ENCODE measurements at places on chromosomes 5 and 9.

DNA sequence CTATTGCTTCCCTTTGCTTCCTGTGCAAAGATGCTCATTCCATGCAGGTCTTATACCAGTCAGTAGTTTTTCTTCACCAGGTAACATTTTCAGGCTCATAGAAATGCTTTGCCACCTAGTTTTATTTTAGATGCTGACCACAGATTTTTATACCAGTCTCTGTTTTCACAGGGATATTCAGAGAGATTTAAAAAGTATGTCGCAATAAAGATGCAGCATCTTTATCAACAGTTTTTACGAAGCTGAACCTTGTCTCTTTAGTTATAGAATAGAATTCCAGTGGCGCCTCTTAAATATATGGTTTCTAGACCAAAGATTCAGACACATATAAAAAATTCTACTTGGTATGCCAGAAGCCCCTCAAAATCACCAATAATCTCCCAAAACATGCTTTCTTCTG, 155.7 kb upstream of the PCSK5 start:
- no peak for DNase-seq

- no peak for DNase-seq
Measured at GRCh38 chr9:132939169-132939568, 5.2 kb downstream of the TSC1 start.

- no peak for DNase-seq
Measured at GRCh38 chr9:4713849-4714248, 27.2 kb downstream of the AK3 start.

- no peak for DNase-seq
Measured at GRCh38 chr9:123509646-123510045, 153.6 kb downstream of the CRB2 start.

DNA sequence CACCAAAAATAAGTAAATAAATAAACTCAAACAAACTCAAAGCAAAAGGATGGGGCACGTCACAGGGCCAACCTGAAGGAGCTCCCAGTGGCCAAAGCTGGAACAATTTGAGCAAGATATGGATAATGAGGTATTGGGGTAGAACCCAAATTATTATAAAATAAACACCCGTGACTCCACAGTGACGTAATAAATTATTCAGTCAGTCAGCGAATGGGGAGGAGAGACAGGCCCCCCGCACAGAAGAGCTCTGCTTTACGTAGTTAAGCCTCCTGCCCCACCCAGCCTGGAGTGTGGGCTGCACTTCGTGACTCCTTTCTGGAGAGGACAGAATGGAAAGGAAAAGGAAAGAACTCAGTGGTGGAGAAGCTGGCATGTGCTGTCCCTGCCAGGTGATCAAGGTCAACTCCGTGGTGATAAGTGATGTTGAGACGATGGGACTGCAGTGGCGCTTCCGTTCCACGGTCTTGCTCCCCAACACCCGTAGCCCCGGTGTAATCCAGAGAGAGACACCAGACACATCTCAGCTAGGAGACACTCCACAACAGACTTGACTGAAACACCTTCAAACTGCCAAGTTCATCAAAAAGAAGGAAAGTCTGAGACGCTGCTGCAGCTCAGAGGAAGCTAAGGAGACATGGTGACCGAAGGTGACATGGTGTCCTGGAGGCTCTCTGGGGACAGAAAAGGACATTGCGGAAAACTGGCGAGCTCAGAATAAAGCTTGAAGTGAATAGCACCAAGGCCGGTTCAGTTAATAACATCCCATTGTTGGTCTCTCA, 83.3 kb upstream of the COL5A1 start:
- no peak for DNase-seq

GRCh38 chr9:16252616-16253015, 617.9 kb downstream of the BNC2 start:
- no peak for DNase-seq

GRCh38 chr5:64229163-64229774, 63.6 kb downstream of the RNF180 start:
- no peak for DNase-seq

GRCh38 chr5:115583474-115583873, 18.8 kb downstream of the TICAM2 start:
- no peak for DNase-seq

DNA sequence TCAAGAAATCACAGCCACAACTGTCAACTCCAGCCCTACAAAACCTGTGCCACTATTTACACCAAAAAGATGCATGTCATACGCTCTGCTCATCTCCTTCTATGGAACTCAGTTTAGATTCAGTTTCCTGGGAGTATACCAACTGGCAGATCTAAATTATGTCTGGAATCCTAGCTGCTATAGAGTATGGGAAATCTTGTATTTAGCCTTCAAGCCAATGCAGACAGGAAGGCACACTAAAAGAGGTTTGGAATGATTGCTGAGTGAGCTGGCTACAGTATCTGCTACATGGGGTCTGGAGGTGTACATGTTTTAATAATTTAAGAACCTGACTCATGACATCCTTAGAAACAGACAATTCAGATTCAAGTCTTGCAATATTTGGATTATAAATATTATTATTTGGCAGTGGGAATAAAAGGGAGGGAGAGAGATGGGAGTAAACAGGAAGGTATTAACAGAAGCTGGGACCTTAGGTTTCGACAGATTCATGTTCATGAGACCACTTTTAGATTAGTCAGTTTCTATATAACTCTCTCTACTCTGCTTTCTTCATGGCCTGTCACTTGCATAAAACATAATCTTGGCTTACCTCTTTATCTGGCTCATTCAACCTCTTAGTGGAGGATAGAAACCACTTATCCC, 178.8 kb upstream of the HAPLN1 start:
- DNase-seq: no peak

GRCh38 chr5:100505984-100506670, 29.0 kb upstream of the FAM174A start:
- no peak for DNase-seq

DNA sequence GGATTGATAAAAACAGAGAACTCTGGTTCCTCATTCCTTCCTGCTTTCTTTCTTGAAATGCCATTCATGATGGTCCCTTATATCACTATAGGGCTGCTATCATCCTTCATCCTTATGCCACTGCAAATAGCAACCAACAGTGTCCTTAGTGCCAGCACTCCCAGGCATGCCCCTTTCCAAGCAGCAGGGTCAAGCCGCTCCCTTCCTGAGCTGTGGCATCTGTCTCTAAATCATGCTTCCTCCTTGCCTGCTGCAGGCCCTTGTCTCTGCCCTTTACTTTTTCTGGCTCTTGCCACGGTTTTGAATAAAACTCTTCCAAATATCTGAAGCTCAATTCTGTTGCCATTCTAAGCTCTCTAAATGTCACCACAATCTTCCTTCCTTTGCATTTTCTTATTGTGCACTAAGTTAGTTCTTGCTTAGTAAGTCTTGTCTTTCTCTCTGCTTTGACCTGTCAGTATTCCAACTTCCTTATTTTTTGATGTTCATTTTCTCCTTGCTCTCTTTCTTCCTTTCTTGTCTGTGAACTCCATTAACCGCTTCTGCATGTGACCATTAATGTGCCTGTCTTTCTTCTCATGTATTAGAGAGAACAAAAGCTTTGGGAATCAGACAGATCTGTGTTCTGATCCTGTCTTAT, 19.9 kb downstream of the TLR4 start:
- no peak for DNase-seq

DNA sequence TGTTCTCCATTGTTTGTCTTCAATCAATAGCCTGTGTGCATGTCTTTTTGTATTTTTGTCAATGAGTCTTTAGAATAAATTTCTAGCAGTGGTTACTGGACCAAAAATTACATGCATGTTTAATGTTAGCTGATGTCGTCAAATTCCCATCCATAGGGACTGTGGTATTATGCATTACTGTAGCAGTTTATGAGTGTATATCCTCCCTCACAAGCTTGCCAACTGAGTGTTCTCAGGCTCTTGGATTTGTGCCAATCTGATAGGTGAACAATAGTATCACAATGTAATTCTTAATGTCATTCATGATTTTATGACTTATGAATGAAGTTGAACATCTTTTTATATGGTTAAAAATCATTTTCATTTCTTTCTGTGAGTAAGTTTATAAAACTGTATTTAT, 13.0 kb downstream of the SNX24 start:
- no peak for DNase-seq

DNA sequence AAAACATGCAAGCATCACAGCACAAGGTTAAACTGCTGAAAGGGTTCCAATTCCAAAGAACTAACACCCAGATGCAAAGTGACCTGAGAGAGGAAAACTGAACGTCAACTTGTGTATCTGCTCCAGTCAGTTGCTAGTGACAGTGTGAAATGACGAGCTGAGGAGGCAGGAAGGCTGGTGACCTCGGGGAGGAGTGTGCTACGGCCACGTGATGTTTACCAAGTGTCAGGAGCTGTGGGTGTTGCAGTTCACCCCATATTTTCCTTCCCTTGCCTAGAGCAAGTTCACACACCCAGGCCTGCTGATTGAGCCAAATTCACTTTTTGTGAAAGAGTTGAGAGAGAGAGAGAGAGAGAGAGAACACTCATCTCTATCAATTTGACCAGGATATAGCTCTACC, 231.6 kb upstream of the ANKH start:
- DNase-seq: no peak

DNA sequence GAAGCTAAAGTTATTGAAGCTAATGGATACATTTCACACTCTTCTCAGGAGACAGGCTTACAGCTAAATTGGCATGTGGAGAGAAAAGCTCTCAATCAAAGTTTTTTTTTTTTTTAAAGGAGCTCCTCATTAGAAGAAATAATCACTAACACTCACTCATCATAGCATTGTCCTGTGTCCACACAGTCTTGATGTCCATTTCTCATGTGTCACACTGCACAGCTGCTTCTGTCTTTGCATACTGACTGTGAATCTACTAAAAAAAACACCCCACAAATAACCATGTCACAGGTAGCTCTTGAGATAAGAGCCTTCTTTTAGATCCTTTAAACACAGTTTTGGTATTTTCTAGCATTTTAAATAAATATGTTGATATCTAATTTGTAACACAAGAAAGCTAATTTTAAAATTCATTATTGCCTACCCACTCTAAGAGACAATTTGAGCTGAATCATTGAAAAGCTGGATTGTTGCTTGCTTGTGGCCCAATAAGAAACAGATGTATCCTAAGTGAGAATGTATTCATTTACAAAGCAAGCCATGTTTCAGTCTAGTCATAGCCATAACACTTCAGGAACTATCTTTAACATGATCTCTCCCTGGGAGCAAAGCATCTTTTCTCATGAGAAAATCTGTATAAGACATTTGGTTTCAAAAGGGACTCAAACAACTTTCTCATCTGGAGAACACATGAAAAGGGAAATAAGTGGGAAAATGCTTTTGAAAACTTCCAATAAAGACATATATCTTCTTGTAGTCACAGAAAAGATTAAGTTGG, 48.1 kb upstream of the PCSK1 start:
- DNase-seq: no peak

- DNase-seq: no peak
Measured at GRCh38 chr9:100428871-100429654, 2.1 kb downstream of the MSANTD3 start.

DNA sequence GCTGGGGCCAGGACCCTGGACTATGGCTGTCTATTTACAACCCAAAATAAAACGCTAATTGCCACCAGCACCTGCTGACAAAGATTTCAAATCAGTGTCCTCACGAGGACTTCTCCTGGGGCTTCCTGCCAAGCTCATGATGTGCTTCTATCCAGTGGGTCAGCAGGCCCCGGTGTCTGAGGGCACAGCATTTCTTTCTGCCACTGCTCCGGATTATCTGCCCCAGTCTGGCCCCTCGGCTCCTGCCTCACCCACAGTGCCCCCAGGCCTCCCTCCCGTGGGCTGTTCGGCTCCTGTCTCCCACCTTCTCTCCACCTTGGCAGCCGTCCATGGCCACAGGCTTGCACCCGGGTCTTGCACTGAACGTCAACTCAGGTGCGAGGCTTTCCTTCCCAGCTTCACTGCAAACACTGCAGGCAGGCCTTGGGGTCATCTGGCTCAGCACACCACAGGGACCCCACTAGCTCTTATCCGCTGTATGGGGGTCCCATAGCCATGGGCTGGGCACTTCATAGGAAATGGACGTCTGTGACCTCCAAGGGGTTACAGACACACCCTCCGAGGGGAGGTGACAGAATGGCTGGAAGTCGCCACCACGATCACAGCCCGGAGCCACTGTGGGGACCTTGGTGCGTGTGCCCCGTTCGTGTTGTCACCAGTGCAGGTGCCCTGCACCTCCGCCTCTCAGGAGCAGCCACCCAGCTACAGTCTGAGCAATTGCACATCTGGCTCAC, 43.8 kb upstream of the FCN1 start:
- DNase-seq: no peak

- no peak for DNase-seq
Measured at GRCh38 chr5:151083081-151083676, 2.3 kb upstream of the TNIP1 start.

DNA sequence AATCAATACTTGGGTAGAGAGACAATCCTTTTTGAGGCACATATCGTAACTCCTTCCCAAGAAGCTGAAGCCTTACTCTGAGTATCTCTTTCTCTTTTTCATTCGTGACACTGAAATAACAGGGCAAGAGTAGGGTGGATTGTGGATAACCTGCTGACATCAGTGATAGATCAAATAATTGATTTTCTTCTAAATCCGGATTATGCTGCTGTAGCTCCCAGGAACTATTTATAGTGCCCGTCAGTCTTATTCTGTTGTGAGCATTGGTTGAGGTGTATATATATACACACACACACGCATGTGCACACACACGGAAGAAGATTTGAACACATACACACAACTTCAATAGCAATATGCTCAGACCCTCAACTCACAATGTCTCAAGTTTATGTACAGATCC, 43.2 kb upstream of the GLRA1 start:
- DNase-seq: no peak

DNA sequence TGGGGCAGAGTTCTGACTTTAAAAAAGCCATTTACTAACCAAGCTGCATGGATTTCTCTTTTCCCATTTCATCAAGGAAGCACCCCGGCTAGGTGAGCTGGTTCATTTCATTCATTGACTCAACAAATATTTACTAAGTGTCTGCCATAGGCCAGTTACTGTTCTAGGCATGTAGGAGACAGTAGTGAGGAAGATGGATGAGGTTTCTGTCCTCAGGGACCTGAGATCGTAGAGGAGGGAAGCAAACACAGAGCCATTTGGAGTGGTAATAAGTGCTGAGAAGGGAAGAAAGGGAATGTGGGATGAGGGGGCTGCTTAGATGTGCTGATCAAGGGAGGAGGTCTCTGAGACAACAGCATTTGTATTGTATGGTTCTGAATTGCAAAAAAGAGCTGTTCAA, 120.4 kb downstream of the C9orf152 start:
- no peak for DNase-seq

DNA sequence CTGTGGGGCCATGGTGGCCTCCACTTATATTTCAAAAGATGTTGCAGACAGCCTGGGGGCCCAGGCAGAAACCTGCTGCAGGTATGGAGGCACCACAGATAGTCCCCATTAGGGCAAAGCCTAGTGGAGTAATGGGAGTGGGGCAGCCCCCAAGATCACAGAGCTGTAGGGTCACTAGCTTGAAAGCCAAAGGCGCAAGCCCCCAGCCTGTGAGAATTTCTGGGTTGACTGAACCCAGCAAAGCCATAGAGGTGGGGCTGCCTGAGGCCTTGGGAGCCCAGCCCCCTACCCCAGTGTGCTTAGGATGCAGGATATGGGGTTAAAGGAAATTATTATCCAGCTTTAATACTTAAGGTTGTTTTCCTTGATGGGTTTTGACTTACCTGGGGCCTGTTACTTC, 165.3 kb upstream of the FBN2 start:
- DNase-seq: no peak

GRCh38 chr9:122058051-122058450, 35.1 kb downstream of the TTLL11 start:
- DNase-seq: no peak

All from NCI-H2107 (cell line).